Naive thymus-derived CD4-positive, alpha-beta T cell (primary cell): ENCODE measurements at places on chromosomes 12 and 14.

- no peak for DNase-seq
Observed at GRCh38 chr12:128698301-128698972, 125.3 kb downstream of the SLC15A4 start.

- DNase-seq, result no peak
Observed at GRCh38 chr12:52950553-52950952, 1.6 kb downstream of the KRT18 start.

DNA sequence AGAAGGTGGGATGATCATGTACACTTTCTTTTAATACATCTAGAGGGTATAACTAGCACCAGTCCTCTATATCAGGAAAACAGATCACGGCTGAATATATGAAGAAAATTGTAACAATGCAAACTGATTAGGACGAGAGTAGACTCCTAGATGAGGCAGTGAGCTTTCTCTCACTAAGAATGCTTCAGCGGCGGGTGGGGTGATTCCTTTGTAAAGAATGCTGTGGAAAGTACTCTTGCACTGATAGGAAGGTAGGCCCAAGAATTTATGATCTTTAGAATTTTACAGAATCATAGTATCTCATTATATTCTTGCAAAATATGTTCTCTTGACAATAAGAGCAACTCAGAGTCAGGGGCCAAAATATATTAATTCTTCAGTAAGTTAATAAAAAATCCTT lies 133.0 kb downstream of the LMNTD1 start:
- DNase-seq, result no peak

DNA sequence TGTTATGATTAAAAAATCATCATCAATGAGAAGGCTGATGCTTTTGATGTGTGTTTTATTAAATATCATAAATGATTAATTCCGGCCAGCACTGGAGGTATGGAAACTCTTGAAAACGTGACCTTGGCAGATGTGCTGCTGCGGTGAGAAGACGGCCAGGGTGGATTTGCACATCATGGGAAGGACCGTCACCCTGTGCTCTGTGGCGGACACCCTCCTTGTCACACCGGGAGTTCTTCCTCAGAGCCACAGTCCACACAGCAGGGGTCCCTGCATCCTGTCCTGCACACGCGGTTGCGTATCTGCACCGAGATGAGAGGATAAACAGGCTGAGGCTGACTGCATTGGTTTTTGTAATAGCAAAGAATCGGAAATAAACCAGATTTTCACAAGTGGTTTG lies 33.5 kb downstream of the FZD10 start:
- DNase-seq, result no peak

- no peak for DNase-seq
Observed at GRCh38 chr14:85336817-85337216, 193.1 kb upstream of the FLRT2 start.

- no peak for DNase-seq
Observed at GRCh38 chr12:63978519-63978918, 134.0 kb downstream of the SRGAP1 start.

- DNase-seq, result no peak
Observed at GRCh38 chr12:6420364-6420763, 24.4 kb upstream of the CD27 start.

DNA sequence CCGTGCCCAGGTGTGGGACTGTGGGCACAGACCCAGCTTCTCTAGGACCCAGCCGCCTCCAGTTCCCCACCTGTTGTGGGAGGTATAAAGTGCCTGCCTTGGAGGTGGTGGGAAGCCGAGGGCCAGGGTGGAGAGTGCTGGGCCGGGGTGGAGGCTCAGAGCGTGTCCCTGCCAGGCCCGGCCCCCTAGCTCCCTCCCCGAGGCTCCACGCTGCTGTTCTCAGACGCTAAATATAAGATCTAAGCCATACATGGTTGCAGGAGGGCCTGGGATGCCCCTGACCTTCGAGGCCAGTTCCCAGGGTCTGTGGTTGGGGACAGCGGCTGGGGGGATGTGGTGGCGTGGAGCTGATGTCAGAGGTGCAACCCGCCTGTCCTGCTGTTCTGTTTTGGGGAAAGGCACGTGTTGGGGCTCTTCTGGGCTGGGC lies 10.8 kb downstream of the INF2 start:
- no peak for DNase-seq

DNA sequence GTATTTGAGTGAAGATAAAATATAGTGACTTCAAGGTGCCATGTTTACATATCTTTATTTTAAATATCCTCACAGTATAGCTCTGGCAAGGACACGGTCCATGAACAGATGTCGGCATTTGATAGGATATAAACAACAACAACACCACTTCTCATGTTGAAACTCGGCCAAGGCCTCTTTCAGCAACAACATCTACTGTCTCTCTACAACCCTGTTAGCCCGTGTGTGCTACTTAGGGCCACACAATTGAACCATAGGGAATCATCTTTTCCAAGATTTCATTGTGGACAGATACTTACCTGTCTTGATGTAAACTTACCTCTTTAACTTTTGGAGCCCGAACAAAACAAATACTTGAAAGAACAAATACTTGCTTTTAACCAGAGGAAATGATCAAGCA lies 168.7 kb upstream of the SSTR1 start:
- DNase-seq, result no peak

GRCh38 chr12:105040476-105040875 lies 43.8 kb downstream of the ALDH1L2 start:
- no peak for DNase-seq
